Prostate gland (tissue), 2 donors: ENCODE measurements at places on chromosomes 16 and 17. TPM values are rescaled to one million over a fixed set of nuclear protein-coding genes. Genes with fewer than 3 reads are reported as not detected.

Gene SPNS2
- total RNA-seq, result 6.6 TPM

Gene KRTAP2-3
- not detected for total RNA-seq

Gene DVL2
- total RNA-seq, result 116 TPM

Gene CCL17
- total RNA-seq, result not detected

Gene CSH1
- total RNA-seq, result not detected

Gene MEOX1
- total RNA-seq, result 6.1 TPM

Gene TUBB3
- total RNA-seq, result 20.7 TPM

Gene LDAF1
- total RNA-seq, result 180 TPM

Gene MVP
- total RNA-seq, result 247 TPM

Gene CRYM
- 44.3 TPM for total RNA-seq

Gene MIF4GD
- 14.1 TPM for total RNA-seq

Gene TBC1D26
- 6.0 TPM for total RNA-seq

Gene ERI2
- 31.6 TPM for total RNA-seq

Gene PTGES3L
- total RNA-seq, result 3.4 TPM

Gene RHBDL1
- total RNA-seq, result 4.9 TPM

Gene NLGN2
- total RNA-seq, result 16.2 TPM

Gene CNOT1
- 190 TPM for total RNA-seq
